ENCODE measurements at places on chromosomes 16 and 17. TPM values are rescaled to one million over a fixed set of nuclear protein-coding genes. Genes with fewer than 3 reads are reported as not detected.

- DNase-seq: no peak
These were observed 74.0 kb downstream of the N4BP1 start for GRCh38 chr16:48535831-48536613.

GRCh38 chr16:77344341-77344740 is 90.5 kb downstream of the ADAMTS18 start:
- no peak for DNase-seq

GRCh38 chr16:23566724-23567123 is 9.2 kb downstream of the UBFD1 start:
- DNase-seq: no peak

DNA sequence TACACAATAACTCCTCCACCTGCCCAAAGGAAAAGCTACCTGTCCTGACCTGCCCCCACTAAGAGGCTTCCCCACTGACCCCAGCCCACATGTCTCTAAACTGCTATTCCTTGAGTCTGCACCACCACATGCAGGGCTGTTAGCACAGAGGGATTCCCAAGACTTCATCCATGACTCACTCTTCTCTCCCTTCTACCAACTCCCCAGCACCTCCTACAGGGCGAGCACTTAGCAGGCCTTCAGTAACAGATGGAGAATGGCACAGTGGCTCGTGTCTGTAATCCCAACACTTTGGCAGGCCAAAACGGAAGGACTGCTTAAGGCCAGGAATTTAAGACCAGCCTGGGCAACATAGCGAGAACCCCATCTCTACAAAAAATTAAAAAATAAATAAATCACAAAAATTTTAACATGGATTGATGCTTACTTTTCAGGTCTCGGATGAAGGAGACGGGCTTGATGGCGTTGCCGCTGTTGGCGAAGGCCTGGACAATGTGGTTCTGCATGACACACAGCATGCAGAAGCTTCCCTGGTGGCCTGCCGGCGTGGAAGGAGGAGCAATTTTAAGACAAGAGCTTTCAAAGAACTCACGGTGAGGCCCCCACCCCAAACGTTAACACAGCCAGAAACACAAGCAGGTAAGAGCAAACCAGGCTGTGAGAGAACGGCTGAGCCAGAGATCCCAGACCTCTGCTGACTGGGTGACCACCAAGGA is 12.0 kb downstream of the USP36 start:
- DNase-seq: no peak

DNA sequence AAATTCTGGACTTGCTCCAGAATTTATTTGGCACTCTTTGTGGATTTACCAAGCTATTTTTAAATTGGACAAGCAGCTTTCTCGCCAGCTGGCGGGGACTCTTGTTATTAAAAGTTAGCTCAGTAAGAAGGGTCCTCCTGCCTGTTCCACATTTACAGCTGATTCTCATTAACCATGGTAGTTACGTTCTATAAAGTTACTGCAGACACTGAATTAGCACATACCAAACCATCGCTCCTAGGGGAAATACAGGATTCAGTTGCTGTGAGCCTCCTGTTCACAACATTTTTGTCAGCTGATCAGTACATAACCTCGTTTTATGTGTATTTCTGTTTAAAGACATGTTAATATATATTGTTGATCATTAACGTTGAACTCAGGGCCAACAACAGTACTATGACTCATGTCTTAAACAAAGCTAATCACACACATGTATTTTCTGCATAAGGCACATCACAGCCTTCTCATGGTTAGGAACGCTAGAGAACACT is 4.2 kb downstream of the LDAF1 start:
- DNase-seq: no peak

DNA sequence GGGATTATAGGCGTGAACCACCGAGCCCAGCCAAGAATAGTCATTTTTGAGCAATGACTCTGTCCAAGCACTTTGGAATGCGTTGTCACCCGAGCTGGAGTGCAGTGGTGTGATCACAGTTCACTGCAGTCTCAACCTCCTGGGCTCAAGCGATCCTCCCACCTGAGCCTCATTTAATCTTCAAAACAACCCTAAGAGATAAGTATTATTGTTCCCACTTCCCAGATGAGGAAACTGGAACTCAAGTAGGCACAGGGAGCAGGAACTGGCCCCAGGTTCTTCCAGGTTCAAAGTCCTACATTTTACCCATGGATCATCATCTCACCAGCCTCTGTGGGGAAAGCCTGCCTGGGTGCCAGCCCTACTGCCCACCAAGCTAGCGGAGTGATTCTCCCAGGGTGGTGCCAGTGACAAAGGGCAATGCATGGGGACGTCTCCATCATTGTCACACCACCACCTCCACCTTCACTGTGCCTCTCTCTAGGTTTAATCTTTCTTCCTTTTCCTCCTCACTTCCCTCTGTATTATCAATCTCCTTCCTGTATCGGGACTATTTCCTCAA is 11.3 kb upstream of the RNF157 start:
- DNase-seq: no peak

The MFAP4 gene
- total RNA-seq: 2.5 TPM

The TENT4B gene
- total RNA-seq: 13.5 TPM

The CCL1 gene
- total RNA-seq: not detected

The CCL11 gene
- total RNA-seq: not detected

The SHBG gene
- 5.1 TPM for total RNA-seq

Measured in progenitor cell of endocrine pancreas (in vitro differentiated cells).